ENCODE measurements at places on chromosomes 16 and 17. TPM values are rescaled to one million over a fixed set of nuclear protein-coding genes. Genes with fewer than 3 reads are reported as not detected.

LRRC37A2 gene
- total RNA-seq: 5.2 TPM

DNA sequence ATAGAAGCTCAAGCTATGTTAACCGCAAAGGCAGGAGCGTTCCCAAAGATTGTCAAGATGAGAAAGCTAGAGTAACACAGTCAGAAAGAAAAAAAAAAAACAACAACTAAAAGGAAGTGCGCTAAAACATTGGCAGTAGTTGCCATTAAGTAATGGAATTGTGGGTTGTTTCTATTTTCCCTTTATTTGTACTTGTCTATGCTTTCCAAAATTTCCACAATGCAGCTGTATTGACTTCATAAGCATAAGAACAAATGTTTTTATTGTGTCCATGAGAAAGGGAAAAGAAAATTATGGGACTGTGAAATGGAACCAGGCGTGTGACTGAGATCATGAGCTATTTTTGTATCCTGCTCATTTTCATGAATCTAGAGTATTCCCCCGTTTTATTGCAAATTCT, 153.4 kb downstream of the TMEM114 start:
- no peak for DNase-seq

GRCh38 chr17:633641-634101, 81.0 kb downstream of the VPS53 start:
- no peak for DNase-seq

ZNF469 gene
- total RNA-seq: 0.92 TPM

RPRML gene
- not detected for total RNA-seq

DNA sequence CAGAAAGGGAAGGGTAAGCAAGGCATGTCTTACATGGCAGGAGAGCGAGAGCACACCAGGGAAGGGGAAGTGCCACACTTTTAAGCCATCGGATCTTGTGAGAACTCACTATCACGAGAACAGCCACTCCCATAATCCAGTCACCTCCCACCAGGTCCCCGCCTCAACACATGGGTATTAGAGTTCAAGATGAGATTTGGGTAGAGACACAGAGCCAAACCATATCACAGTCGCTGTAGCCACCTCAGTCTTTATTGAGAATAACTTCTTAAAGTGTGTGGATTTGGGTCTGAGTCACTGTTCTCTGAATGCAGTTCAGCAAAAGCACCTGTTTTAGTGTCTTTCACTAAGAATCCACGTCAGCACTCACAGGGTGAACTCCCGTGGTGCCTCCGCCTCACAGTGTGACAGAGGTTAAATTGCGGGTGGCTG, 195.2 kb upstream of the CHMP6 start:
- DNase-seq: no peak

DNA sequence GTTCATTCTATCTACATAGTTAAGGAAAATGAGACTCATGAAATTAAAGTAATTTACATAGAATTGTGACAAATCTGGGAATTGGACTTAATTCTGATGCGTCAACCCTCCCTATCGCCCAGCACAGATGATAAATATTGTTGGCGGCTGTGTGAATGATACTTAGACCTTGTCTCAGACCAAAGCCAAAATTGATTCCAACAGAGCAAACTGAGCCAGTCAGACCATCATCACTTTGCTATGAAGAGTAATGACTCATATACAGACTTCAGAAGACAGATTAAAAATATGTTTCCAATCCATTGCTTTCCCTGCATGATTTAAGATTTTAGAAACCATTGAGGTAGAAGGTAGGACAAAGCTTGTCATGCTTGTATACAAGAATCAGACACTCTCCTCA, 1156.7 kb upstream of the CDH8 start:
- no peak for DNase-seq

Data from Right ventricle myocardium inferior (tissue), 1 donor.